ENCODE measurements at places on chromosomes 4 and X.

- no peak for DNase-seq
These were observed 1372.9 kb downstream of the TECRL start for GRCh38 chr4:63036159-63036866.

- DNase-seq = no peak
These were observed 1.3 kb upstream of the PTTG2 start for GRCh38 chr4:37958932-37959331.

DNA sequence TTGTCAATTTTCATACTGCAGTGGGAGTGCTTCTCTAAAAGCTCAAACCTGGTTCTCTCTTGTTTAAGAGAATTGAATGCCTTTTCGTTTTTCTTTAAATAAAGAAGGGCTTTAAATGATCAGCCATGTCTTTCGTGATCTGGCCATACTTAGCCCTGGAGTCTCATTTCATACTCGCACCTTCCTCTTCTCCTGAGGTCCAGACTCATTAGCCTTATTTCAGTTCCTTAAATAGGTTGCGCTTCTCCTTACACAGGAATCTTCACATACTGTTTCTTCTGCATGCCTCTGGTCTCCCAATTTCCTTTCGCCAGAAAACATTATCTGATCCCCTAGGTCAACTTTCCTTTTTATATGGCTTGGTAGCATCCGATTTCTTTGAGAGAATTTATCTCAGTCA lies 565.6 kb upstream of the TENM3 start:
- no peak for DNase-seq

- DNase-seq = no peak
These were observed 167.6 kb upstream of the ARSJ start for GRCh38 chr4:114146947-114147618.

DNA sequence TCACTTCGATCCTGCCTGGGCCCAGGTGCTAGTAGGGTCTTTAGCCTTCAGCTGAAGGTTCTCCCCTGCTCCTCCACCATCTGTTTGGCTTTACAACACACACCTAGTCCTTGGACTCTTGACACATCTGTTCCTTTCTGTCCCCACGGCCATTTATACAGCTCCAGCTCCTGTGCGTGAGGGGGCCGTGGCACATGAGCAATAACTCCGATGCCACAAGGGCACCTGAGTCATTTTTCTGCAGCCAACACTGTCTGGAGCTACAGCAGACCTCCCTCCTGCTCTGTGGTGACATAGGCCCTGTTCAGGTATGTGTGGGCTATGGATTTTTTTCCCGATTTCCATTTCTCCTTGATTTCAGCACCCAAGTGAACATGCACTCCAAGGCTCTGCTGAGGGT lies 44.7 kb upstream of the BCOR start:
- no peak for DNase-seq

GRCh38 chr4:146638786-146639505 lies at the start of gene POU4F2:
POU4F2 (plus strand) TSS chr4:146638893; CDS start chr4:146639141, 248 bp downstream.
- DNase-seq = no peak

DNA sequence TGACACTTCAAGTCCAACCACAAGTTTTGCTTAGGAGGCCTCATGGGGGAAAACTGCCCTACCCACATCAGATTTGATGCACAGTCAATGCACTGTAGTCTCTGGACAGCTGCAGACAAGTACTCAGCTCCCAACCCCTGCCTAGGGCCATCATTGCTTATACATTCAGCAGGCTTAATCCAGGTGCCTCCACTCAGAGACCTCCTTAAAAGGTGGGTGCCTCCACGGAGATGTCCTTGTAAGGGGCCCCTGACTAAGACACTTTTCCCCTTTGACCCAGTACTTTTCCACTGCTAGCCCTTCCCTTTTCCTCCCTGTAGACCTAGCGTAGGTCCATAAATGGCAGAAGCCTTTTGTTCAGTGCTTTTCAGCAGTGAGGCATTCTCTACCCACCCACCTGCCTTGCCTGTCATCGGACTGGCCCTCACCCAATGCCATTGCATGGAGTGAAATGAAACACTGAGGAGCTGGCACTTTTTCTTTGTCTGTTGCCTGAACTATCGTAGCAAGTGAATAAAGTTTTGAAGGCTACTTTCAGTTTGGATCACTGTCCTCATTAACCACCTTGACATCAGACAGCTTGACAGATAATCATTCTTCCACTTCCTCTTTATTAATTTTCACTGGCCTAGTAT lies 23.8 kb upstream of the PLK4 start:
- no peak for DNase-seq

DNA sequence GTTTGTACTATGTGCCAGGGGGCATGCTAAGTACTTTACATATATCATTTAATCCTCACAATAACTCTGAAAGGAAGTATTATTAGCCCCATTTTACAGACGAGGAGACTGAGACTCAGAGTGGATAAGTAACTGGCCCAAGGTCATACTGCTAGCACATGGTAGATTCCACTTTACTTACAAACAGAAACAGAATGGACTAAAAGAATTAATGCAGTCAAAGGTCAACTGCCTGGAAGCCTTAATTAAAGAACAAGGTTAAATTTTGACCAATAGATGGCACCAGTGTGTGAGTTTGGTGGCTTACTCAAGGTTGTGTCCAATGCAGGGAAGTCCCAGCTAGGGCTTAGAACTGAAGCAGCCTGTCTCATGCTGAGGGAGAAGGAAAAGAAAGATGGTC lies 4.7 kb downstream of the RIPPLY1 start:
- no peak for DNase-seq

GRCh38 chr4:123299212-123299691 lies 97.3 kb upstream of the SPRY1 start:
- DNase-seq = no peak

GRCh38 chr4:142334931-142335330 lies 511.2 kb downstream of the INPP4B start:
- no peak for DNase-seq

DNA sequence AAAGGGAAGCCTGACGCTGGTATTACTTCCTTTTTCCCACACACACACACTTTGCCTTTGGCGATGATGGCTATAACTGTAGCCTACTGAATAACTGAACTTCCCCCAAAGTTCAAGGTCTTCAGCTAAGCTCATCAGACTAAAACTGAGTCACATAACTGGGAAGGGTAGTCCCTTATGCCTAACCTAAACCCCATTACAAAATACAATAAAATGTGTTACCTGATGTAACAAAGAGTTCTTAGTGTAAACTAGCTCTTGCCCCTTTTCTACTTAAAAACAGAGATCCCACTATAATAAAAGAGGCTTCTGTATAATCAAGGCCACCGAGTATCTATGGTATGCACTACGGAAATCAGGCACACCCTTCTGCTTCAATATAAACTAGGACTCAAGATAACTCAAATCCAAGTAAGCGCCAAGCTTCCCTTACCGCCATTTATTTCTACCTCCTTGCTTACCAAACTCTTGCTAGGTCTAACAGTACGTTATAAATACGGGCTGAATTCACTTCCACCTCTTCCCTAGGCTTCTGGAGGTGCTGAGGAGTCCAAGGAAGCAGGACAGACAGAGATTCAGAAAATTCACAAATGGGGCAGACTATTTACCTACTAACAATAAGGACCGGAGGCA lies 2.4 kb downstream of the OTUD4 start:
- no peak for DNase-seq

- DNase-seq = no peak
These were observed 20.9 kb upstream of the SOD3 start for GRCh38 chr4:24774452-24774851.

- no peak for DNase-seq
These were observed 556.6 kb downstream of the NLGN4X start for GRCh38 chrX:5672099-5672498.

DNA sequence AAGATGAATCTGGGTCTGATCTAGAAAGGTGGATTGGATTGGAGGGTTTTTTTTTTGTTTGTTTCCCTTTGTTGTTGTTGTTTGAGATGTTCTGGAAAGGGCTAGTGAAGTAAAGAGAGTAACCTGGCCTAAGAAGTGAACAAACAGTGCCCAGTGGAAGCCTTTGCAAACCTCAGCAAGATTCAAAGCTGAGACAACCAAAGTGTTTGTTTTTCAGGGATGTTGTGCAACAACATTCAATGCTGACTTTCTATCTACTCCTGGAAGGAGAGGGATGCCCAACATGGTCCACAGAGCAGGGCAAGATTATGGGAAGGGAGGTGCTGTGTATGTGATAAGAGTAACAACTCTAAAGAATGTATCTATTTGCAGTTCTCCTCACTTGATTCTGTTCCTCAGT lies 11.3 kb downstream of the BEX1 start:
- DNase-seq = no peak

- DNase-seq = no peak
These were observed 153.7 kb upstream of the BMP3 start for GRCh38 chr4:80876810-80877209.

- no peak for DNase-seq
These were observed 4.1 kb downstream of the ENPEP start for GRCh38 chr4:110480031-110480549.

- DNase-seq = no peak
These were observed 7.2 kb upstream of the CTAG2 start for GRCh38 chrX:154660541-154660940.

- DNase-seq = no peak
These were observed 93.6 kb downstream of the BCOR start for GRCh38 chrX:40004246-40004535.

DNA sequence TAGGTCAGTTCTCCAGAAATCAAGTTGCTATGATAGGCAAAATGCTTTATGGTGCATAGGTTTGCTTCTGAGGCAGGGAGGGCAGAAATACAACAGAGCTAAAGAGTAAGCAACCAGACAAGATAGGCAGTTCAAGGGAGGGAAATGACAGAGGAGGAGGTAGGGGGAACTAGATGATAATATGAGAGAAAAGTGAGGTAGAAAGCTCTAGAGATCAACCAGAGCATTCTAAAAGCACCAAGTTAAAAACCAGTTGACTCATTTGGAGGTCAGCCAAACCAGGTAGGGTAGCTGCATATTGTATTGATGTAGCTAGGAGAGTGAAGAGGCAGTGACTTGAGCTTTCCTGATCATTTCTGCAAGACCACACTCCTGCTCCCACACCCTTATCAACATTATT lies 49.0 kb upstream of the SLC16A2 start:
- no peak for DNase-seq

GRCh38 chr4:184310881-184311709 lies 93.4 kb upstream of the ENPP6 start:
- DNase-seq = peak; percentile 37

GRCh38 chrX:119971184-119971583 lies 27.6 kb upstream of the NKAP start:
- no peak for DNase-seq
